ENCODE measurements at places on chromosomes 4 and X. TPM values are rescaled to one million over a fixed set of nuclear protein-coding genes. Genes with fewer than 3 reads are reported as not detected.

The EPGN gene
- total RNA-seq: 0.26 TPM

The CXorf51B gene
- total RNA-seq: not detected

The ACOT9 gene
- 42.3 TPM for total RNA-seq

The CXCL5 gene
- total RNA-seq: 0.77 TPM

The PLAC1 gene
- 0.17 TPM for total RNA-seq

The XPNPEP2 gene
- 1.5 TPM for total RNA-seq

The GAGE13 gene
- total RNA-seq: not detected

The RGN gene
- 23.8 TPM for total RNA-seq

The METTL14 gene
- total RNA-seq: 18.2 TPM

All from fibroblast of lung (primary cell).